Activated T-cell treated with anti-CD3 and anti-CD28 coated beads, Interleukin-2, amount 50 U/mL, for 48 hours (primary cell): ENCODE measurements at places on chromosomes 3 and 15.

DNA sequence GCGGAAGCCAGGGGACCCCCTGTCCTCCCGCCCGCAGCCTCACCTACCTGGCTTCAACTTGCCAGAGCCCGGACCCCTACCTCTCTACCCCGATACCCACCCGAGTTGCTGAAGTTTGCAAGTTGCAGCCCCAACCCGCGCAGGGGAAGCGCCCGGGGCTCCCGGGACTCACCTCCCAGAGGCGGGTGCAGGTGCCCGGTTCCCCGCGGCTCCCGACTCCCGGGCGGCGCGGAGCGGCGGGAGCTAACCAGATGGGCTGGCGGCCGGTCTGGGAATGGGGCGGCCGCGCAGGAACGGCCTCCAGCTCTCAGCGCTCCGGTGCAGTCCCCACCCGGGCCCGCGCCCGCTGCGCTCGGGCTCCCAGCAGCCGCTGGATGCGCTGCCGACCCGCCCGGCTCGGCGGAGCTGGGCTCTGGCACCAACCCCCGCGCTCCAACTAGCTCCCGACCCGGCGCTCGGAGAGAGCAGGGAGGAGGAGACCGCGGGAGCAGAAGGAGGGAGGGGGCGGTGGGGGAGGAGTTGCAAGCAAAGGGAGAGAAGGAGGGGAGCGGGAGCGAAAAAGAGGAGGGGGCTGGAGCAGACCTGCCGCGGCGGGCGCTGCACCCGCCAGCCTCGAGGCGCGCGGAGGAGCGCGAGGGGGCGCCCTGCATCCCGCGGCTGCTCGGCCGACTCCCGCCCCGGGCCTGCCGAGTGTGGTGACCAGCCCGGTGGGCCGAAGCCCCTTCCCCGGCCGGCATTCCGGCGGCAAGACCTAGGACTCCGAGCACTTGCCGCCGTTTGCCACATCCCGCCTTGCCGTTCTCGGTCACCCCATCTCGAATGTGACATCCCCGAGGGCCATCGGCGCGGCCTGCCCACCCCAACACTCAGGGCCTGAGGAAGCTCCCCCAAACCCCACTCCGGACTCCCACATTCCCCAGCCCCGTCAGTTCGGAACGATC, at the start of gene SEMA5B:
SEMA5B (minus strand) TSS at position 472 of the 941 bp plus-strand sequence. CDS start 66,500 bp downstream, outside the sequence.
- DNase-seq, result peak; percentile 57

DNA sequence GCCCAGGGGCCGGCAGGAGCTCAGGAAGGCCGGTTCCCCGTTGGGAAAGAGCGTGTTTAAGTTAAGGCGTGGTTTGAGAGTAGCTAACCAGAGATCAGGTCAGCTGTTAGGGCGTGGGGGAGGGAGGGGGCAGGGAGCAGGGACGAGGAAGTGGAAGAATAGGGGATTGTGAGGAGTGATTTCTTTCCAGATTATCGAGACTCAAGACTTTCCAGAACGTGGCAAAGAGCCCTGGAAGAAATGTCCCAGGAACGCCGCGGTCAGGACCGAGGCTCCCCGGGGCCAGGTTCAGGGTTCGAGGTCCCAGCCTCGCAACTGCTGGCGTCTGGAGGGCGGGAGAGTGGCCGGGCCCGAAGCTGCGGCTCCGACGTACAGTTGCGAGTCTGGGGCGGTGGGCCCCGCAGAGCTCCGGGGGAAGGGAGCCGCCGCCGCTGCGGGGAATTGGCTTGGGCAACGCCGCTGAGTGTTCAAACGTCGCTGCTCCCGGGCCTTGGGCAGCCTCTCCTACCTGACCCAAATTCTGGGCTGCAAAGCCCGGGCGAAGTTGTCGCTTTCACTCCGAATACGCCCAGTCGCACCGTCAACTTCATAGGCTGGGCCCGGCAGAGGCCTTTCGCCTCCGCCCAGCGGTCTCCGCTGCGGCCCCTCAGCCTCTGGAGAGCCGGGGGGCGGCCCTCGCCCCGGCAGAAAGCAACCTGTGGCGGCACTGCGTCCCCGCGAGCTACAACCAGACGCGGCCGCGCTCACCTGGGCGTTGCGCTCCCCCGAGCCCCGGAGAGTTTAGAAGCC, 9.5 kb downstream of the ISL2 start:
- DNase-seq, result no peak

DNA sequence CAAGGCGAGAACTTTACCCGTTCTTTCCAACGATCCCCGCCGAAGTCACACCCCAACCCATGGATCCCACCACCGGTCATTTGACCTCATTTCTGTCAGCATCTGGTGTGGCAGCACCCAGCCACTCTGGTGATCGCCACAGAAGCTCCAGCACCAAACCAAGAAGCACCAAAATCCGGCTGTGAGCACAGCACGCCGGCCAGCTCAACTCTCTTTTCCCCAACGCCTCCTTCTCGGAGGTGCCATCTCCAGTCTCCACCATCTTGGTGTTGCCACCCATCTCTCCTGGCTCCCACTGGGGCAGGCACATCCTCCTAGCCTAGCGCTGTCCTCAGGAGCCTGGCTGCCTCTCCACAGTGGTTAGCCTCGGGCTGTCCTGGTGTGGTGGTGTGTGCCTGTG, 6.5 kb downstream of the MUC4 start:
- DNase-seq, result no peak

GRCh38 chr3:185162634-185163033, 9.8 kb upstream of the C3orf70 start:
- DNase-seq, result no peak

DNA sequence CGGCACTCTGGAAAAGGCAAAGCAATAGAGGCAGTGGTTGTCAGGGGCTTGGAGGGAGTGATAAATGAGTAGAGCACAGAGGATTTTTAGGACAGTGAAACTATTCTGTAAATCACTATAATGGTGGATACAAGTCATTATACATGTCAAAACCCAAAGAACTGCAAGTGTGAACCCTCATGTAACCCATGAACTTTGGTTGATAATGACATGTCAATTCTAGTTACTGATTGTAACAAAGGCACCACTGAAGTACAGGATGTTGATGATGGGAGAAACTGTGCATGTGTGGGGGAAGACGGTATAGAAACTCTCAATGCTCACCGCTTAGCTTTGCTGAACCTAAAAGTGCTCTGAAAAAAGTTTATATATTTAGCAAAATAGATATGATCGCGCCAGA, 36.0 kb downstream of the BTLA start:
- DNase-seq, result no peak

GRCh38 chr15:31227235-31227634, 99.4 kb upstream of the KLF13 start:
- no peak for DNase-seq

DNA sequence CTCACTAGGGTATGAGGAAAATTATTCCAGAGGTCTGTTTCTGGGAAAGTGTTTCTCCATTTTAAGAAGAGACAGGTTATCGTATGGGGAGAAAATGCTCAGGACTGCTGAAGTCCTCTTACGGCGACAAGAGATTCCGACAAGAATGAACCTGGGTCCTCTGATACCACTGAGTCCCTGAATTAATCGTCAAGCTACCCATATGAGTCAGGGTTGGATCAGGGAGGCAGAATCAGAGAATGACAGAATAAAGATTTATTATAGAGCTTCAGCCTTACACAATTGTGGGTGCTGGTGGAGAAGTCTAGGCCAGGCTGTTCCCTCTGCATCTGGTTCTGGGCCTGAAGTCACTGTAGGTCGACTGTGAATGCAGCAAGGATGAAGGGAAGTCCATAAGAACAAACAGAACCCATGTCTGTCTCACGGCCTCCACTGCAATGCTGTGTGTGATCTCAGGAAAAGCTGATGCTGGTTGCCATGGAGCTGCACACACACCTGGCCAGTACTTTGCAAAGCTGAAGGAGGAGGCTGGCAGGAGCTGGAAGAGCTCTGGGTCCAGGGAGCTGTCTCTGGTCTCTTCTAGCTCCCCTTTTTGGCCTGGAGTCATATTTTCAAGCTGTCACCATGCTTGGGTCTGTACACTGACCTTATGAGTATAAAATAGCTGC, 83.9 kb downstream of the HHLA2 start:
- no peak for DNase-seq

- peak; percentile 61 for DNase-seq
Measured at GRCh38 chr15:101201411-101202174, 50.3 kb downstream of the CHSY1 start.

GRCh38 chr3:151491525-151491924, 30.7 kb upstream of the IGSF10 start:
- DNase-seq, result no peak

DNA sequence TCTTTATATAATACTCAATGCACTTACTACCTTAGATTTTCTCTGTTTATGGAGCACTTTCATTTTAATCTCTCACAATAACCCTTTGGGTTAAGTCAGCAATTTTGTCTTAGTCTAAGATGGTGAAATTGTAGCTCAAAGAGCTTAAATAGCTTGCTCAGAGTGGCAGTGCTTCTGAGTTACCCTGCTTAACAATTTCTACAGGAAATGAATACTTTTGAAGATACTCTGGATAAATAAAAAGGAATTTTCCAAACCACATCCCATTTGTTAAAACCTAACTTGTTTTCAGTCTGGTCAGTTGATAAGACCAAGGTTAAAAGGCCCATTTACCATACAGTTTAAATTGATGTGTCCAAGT, 37.2 kb downstream of the HMG20A start:
- DNase-seq, result no peak

- DNase-seq, result no peak
Measured at GRCh38 chr3:17623464-17623863, 119.0 kb downstream of the TBC1D5 start.

GRCh38 chr3:39193391-39193790, 996 bp upstream of the XIRP1 start:
- DNase-seq, result no peak

DNA sequence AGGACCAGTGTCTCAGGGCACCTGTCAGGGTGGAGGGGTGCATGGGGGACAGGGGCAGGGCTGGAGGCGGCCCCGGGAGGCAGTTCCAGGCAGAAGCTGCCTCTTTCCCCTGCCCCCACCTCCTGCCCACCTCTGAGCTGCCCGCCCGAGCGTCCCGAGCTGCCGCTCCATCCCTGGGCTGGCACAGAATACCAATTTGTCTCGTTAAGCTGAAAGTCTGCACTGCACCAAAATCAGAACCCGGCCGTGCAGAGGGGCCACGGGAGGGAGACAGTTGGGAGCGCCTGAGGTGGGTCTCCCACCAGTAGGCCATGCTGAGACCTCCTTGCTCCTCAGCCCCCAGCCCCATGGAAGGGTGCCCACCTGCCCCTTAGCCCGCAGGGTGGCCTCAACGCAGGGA, 1.3 kb upstream of the ATP2B2 start:
- no peak for DNase-seq

- DNase-seq, result no peak
Measured at GRCh38 chr3:156256256-156256655, 135.9 kb downstream of the KCNAB1 start.
